ENCODE measurements at places on chromosomes 1 and 21.

DNA sequence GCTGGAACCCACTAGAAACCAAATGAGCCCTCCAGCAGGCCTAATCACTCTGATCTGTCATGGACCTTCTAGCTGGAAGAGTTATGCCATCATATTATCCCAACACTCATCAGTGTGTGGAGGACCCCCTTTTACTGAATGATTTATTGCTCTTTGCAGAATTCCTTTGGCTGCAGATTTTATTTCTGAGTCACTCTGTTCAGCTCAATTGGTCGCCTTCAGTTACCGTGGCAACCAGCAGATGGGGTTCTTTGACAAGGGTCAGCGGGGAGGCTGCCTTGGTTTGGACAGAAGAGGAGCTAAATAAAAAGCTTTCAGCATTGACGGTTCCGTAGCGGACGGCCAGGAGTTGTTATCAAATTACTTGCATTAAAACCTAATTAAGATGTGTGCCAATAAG is 220.1 kb downstream of the SDCCAG8 start:
- no peak for DNase-seq

DNA sequence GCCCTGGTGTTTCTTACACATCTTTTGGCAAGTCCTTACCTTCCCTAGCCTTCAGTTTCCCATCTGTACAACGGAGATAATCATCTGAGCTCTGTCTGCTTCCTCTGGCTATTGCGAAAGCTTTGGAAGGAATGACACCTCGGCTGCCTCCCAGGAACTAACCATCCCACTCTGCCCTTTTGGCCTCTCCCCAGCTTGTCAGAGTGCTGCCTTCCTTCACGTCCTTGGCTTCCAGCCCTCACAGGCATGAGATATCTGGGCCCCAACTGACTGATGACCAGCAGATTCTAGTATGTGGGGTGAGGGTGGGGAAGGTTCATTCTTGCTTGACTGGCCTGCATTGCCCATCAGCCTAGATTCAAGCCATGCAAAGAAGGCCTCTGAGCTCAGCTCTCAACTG is 253.1 kb upstream of the FGGY start:
- no peak for DNase-seq

DNA sequence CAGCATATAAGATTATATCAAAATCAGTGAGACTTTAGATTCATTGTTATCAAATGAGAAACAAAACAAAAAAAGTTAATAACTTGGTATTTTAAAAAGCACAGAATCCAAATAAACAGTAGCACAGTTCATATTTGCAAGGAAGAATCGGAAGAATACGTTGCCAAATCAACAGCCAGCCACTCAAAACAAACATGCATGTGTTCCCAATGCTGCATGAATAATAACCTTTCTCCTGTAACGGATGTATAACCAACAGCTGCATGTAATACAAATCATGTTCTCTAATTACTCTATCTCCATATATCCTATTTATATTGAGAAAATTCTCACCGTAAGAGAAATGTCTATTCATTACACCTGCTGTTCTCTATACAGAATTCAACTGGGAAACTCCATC is 98.9 kb upstream of the FOXD3 start:
- no peak for DNase-seq

DNA sequence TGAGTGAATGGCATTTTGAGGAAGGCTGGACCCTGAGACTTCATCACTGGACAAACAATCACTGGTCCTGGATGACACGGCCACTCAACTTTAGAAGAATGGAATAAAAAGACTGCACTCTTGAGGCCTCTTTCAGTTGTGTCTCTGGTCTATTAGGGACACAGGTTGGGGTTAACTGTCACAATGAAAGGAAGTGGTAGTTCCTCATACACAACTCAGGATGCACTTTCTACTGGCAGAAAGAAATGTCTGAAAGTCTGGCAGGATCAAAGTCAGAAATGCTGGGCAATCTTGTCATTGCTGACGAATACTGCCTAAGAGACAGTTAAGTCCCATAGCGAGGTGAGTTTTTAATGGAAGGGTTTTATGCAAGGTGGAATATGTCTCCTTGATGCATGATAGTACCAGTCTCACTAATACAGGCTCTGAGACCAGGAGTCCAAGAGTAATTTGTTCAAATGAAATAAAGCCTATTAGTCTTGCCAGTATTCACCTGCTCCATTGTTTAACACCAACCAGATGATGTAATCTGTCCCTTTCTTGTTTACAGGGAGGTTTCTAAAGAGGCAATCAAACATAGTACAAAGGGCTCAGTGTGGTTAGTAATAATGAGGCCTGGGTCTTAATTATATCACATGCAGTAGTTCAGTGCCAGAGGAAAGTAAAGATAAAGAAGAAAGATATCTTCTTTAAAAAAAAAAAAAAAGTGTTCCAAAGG is 11.2 kb upstream of the RRP15 start:
- no peak for DNase-seq

DNA sequence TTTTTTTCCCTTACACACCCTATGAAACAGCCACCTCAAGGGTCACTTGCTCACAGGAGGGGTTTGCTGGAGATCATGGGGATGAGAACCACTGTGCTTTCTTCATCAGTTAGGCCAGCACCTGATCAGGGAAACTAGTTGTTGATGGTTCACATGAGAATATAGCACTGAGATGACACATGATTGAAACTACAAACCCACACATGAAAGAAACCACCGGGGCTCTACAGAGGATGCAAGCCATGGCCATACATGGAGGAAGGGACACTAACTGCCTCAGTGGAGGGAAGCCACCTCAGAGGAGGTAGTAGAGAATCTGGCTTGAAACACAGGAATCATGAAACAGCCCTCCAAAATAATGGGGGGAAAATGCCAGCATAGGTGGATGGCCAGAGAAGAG is 63.2 kb downstream of the PRKAB2 start:
- no peak for DNase-seq

GRCh38 chr21:43858806-43859648 is 6.0 kb upstream of the AGPAT3 start:
- DNase-seq = no peak

- no peak for DNase-seq
These were observed 52.8 kb upstream of the GOLT1A start for GRCh38 chr1:204266504-204267034.

- DNase-seq = no peak
These were observed 26.5 kb downstream of the RIPPLY3 start for GRCh38 chr21:37032877-37033471.

- DNase-seq = no peak
These were observed 1.3 kb upstream of the TXNIP start for GRCh38 chr1:145997718-145998023.

DNA sequence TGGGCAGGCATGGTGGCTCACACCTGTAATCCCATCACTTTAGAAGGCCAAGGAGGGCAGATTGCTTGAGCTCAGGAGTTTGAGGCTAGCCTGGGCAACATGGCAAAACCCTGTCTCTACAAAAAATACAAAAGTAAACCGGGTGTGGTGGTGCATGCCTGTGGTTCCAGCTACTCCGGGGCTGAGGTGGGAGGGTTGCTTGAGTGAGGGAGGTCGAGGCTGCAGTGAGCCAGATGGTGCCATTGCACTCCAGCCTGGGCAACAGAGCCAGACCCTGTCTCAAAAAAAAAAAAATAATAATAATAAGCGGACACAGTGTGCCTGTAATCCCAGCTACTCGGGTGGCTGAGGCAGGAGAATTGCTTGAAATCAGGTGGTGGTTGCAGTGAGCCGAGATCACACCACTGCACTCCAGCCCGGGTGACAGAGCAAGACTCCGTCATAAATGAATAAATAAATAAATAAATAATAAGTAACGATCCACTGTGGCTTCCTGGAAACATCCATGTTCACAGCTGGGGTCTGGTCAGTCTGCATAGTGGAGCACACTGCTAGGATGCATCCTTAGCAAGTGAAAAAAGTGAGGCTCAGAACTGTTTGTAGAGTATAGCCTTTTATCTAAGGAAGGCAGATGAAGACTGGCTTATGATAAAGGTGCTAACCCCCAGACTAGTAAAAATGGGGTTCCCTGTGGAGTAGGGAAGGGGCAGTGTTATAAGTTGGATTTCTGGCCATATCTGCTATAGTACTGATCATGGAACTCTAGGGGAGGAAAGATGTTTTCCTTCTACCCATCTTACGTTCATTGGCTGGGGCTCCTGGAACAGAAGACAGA is 15.7 kb downstream of the PKNOX1 start:
- DNase-seq = no peak

DNA sequence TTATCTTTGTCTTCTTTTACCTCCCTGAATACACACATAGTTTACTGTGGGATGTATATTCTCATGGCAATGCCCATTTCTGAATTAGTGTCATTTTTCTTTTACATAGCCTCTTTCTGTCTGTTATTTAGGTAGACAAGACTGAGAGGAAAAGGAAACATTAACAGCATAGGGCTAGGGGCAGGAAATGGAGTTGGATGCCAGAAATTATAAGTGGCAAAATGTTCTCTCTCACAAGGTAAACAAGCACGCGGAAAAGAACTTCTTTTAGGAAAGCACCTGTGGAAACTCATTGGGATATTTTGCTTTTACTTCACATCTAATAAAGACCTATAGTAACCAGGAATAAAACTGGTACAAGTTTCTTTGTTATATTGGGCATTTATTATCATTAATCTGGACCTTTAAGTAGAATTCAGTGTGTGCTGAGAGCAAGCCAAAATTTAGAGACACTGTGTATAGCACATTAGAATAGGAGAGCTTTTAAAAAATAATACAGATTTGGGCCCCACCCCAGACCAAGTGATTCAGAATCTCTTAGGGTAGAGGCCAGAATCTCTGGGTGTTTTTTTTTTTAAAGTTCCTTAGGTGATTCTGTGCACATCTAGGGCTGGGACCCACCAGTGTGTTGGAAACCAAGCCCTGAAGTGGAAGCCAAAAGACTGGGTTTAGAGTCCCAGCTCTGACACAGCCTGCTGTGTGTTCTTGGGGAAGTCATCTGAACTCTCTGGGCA is 32.7 kb downstream of the S100A10 start:
- no peak for DNase-seq

DNA sequence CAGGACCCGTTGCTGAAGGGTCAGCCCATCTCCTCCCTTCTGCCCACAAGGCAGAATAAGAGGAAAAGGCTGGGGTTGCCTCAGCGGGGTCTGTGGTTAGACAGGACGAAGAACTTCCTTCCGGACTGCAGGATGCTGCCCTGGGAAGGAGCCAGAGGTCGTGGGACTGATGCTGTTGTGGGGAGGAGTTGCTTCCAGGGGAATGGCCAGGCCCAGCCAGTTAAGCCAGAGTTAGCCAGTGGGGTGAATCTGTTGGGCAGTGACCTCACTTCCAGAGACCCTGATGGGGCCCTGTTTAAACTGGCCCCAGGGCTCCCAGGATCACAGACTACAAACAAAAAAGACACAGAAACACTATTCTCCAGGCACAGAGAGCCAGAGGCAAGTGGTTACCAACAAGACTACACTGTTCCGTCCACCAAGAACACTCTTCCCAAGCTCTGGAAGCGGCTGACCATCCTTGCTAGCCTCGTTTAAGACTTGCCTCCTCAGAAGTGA is 13.0 kb downstream of the FAM229A start:
- no peak for DNase-seq

- DNase-seq = no peak
These were observed 201.6 kb downstream of the PTPRU start for GRCh38 chr1:29437946-29438345.

DNA sequence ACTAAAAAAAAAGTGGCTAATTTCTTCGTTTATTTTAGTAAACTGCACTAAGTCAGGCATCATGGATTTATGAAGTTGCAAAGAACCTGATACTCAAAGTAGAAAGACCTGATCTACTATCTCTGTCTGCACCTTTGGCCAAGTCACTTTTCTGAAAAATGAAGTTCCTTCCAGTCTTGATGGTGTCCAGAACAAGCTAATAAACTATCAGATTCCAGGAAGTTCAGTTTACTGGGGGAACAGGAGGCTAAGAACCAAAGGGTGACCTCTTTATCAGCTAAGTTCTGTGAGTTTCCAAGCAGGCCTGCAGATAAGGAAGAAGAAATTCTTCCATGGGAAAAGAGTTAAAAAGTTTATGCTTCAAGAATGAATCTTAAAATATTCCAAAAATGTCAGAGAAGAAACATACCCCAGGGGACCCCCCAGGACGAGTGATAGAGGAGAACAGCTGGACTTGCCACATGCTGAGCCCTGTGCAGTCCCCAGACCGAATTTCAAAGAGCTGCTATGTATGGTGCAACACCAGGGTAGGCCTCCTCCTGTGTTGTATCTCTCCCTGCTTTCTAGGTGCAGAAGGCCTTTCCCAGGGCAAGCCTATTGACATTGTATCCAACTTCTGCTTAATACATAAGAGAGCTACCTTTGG is 72.8 kb upstream of the FGGY start:
- no peak for DNase-seq

GRCh38 chr1:66705110-66705509 is 47.1 kb upstream of the DYNLT5 start:
- no peak for DNase-seq

- DNase-seq = peak; percentile 97
These were observed at the start of gene PKN2 for GRCh38 chr1:88683541-88684481. TSS of gene PKN2 (plus strand) at chr1:88684273. CDS start at chr1:88684581, 308 bp downstream.

DNA sequence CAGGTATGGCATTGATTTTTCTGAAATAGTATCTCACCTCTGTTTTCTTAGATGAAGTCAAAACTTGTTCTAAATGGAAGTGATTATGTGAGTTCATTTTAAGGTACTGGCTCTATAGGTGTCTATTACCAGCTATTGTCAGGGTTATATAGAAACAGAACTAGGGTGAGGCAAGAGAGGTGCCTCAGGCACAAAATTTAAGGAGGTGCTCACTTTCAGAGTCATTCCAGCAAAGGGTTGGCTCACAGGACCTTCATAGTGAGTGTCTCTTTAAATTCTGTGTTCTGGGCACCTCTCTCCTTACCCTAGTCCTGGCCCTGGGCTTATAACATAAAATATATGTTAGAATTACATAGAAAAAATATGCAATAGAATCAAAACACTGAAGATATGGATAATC is 49.3 kb downstream of the KIAA0319L start:
- no peak for DNase-seq

DNA sequence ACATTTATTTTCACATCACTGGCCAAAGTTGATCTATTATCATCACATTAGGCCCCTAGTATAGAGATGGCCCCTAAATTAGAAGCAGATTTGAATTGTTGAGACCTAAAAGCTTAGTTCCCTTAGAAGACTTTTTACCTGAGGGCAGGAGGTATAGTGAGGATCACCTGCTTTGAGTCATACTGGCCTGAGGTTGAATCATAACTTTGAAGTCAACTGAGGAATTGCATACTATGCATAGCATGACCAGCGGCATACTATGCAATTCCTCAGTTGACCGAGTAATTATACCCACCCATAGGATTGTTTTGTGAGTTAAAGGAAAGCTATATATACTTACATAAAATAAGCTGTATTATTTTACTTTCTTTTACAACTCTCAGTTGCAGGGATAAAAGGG is 50.3 kb upstream of the DPH5 start:
- no peak for DNase-seq

GRCh38 chr1:43520100-43520778 is 10.4 kb upstream of the PTPRF start:
- no peak for DNase-seq

GRCh38 chr21:27647921-27648320 is 681.0 kb upstream of the ADAMTS5 start:
- DNase-seq = no peak

GRCh38 chr1:153355445-153356071 is 2.1 kb upstream of the S100A9 start:
- peak; percentile 33 for DNase-seq

GRCh38 chr1:161421456-161421855 is 53.8 kb upstream of the CFAP126 start:
- no peak for DNase-seq
